ENCODE measurements at places on chromosomes 4 and X.

DNA sequence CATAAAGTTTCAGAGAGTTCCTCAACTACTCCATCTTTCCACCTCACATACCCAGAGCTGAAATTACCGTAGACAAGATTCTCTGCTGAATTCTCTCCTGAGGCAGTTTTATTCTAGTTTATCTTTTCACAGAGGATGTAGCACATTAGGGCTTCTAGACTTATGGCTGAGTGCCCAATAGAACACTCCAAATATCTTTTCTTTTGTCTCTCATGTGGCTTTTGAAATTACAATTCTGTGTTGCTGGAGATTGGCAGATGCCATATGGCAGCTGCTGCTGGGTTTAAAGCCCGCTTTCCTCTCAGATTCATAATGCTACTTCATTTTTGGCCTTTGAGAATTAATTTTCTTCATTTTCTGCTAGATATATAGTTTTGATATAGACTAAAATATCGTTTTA, 107.6 kb upstream of the BANK1 start:
- no peak for DNase-seq

- no peak for DNase-seq
Measured at GRCh38 chr4:152255437-152255836, 280.5 kb downstream of the FBXW7 start.

- DNase-seq, result no peak
Measured at GRCh38 chr4:13298655-13299054, 185.5 kb downstream of the RAB28 start.

DNA sequence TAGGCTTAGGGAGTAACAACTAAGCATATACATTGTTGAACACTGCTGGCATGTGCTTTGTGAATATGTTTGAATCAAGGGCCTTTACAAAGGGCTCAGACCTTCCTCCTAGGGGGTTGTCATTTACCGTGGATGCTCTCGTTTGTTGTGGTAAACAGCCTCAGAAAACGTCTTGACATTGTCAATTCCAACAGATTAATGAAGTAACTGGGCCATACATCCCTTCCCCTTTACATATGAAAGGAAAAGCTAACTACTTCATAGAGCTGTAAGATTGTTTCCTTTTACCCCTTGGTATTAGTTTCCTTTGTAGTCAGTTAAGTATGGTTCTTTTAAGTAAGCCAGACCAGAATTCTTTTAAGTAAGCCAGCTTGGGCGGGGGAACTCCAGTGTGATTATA, 42.9 kb downstream of the FAT4 start:
- DNase-seq, result peak; percentile 84

DNA sequence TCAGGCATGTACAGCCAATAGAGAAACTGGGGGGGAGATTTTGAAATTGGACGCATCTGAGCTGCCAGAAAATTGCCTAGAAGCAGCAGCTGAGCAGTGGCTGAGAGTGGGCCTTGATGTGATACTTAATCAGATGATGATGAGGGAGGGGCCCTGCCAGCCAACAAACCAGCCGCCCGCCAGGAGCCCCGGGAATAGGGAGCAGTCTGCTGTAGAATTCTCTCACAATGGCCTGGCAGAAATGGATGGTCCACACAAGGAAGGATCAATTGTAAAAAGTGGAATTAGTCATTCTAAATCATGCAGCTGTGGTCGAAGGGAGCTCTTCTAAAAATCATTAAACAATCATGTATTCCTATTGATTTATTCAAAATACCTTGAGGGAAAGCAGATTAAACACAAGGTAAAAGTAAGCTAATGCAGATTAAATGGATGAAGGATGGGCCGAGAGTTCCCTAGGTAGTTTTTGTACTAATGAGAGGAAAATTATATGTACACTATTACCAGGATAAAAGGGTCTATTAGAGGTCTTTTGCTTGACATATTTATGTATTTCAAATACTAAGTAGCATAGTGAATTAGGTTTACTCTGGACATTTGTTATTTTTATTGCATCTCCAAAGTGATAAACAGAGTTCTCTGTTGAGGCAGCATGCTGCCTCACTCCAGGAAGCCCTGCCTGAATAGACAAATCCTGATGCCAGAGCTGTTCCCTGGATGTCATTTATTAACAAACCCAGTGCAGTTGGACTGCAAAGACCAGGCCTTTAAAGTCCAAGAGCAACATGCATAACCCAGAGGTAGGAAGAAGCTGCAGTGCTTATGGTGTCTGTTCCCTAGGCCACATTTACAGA, 91.3 kb downstream of the NKX6-1 start:
- DNase-seq, result no peak

GRCh38 chr4:81600520-81601357, 129.0 kb upstream of the RASGEF1B start:
- DNase-seq, result peak; percentile 42

DNA sequence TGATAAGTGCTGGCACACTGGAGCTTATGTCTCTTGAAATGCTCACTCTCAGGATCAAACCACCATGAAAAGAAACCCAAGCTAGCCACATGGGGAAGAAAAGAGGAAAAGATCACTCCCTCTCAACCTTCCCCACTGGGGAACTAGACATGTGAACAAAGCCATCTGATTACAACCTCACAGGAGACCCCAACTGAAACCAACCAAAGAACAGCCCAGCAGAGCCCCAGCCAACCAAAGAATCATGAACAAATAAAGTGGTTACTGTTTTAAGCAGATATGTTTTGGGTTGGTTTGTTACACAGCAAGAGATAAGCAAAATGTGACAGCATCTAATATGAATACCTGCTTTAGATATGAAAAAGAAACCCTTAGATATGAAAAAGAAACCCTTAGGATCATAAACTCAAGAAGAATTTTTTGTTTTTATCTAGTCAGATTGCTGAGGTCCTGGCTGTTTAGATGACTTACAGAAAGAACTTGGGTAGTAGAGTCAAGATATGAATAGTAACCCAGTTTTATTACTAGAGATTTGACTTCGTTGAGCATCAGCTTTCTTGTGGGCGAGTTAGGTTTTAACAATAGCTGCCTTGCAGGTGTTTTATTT, 23.7 kb upstream of the TLR7 start:
- DNase-seq, result no peak

DNA sequence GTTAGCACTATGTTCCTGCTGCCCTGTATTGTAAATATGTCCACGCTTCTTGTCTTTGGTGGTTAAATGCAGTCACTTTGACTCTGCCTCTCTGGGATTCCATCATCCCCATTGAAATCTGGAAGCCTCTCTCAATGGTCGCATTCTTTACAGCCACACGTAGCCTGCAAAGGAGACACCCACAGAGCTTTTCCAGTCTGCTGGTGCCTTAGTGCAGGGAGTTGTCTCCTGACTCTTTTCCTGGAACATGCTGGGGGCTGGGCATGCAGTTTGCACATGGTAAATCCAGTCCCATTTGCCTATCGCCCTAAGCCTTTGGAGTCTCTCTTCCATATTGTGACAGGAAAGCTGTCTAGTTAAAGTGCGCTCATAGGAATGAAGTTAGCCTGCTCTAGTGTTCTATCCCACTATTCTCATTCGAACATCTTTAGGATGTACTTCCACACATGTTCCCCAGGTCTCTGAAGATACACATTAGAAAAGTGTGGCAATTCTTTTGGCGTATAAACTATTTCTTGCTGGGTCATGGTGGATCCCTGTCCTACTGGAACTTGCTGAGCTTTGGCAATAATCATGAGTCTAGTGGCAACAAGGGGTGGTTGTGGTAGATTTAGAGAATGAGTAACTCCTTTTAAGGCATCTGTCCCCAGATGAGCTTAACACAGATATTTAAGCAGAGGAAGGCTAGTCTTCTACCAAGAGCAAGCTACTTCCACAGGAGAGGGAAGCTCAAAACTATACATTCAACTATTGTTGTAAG, 33.7 kb downstream of the COQ2 start:
- DNase-seq, result peak; percentile 52

GRCh38 chr4:40228497-40229365, 31.9 kb downstream of the RHOH start:
- DNase-seq, result peak; percentile 36

GRCh38 chr4:7902101-7902553, 37.5 kb downstream of the AFAP1 start:
- DNase-seq, result peak; percentile 11

DNA sequence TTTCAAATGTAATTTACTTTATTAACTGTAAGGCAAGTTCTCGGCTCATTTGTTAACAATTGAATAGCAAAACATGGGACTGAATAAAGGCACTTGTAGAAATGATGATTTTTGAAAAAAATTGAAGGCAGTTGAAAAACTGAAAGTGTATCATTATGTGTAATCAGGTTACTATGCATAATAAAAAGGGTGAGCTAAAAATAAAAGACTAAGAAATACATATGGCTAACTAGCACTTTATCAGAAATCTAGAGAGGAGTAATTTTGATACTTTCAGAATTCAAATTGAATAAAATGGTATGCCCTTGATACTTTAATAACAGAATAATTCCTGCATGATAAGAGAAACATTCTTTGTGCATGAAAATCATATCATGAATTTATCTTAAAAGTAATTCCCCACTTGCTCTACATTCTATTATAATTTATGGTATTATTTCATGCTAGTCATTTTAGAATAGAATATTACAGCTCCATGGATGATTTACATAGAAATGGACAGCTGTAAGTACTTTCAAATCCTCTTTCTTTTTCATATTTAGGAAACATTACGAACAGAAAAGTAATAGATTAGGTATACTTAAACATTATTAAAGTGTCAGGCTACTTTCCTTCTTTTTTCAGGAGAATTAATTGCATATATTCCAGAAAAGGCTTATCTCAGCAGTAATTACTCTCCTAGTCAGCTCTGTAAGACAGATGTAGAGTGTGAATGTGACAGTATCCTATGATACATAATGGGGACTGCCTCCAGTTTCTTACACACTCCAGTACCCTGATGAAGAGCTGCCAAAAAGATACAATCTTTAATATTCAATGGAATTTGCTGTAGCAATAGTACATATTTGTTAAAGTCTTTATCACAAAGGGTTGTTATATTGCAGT, 697.3 kb downstream of the CCSER1 start:
- no peak for DNase-seq

GRCh38 chr4:109616243-109616642, 56.2 kb downstream of the MCUB start:
- DNase-seq, result no peak

GRCh38 chrX:136636121-136636520, 11.8 kb upstream of the CD40LG start:
- DNase-seq, result peak; percentile 83

DNA sequence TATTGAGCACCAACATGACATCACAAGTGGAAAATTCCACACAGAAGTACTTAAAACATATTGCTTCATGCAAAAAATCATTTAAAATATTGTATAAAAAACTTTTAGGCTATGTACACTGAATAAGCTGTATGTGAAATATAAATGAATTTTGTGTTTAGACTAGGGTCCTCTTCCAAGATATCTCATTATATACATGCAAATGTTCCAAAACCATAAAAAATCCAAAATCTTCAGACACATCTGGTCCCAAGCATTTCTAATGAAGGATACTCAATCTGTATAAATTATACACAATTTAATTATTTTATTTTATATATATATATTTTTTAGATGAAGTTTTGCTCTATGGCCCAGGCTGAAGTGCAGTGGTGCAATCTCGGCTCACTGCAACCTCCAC, 10.1 kb upstream of the GSX2 start:
- no peak for DNase-seq

DNA sequence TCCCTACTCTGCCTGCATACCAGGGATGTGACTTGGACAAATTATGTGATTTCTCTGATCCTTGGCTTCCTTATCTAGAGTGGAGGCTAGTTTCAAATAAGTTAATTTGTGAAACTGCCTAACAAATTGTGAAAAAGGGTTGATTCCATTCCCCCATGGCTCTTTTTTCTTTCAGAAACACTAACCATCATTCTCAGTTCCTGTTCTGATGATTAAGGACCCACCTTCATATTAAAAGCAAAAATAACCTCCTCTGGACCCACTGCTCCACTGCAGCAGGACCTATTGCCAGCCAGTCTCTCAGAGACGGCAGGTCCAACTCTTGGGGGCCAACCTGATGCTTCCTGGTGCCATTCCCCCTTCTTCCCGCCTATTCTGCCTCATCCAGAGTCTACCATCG, 4.5 kb upstream of the ANXA5 start:
- DNase-seq, result no peak

DNA sequence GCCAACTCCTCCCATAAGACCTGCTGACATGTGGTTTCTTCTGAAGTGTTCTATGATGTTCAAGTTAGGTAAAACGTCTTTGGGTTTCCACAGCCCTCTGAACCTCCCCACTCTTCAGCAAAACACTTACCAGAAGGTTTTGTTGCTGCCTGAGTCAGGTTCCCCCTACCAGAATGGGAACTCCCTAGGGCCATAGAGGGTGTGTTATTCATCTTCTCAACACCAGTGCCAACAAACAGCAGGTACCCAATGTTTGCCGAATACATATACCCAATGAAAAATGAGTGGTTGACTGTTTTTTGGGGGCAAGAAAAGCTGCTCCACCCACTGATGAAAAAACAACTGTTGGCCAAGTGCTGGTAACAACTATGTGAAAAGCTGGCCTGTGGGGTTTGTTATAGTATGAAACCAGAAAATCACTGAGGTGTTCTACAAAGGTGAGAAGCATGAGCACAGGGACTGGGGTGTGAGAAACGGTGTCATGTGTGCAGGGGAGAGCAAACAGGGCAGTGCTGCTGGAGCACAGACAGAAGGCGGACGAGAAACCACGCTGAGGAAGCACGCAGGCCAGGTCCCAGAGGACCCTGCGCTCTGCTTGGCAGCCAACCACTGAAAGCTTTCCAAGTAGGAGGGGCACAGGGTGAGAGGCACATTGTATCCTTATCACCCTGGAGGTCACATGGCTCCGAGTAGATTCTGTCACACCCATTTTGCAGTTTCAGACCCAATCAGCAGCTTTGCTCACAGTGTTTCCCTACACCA, 28.8 kb downstream of the ATP8A1 start:
- no peak for DNase-seq

- DNase-seq, result no peak
Measured at GRCh38 chr4:36747277-36748129, 466.1 kb downstream of the DTHD1 start.

DNA sequence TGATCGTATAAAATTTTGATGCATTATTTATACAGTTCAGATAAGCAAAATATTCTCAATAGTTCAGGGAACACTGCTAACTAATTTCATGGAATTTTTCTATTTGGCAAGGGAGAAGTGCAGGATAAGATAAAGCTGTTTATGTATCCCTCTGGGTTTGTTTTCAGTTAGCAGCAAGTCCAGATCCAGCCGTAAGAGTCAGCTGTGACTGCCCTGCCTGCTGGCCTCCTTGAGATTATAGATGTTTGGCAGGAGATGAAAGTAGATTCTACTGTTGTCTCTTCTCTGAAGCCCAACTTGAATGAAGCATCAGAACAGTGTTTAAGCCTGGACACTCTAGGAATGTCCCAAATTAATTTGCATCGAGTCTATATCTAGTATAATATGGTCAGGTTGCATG, 29.5 kb downstream of the ANTXR2 start:
- no peak for DNase-seq

DNA sequence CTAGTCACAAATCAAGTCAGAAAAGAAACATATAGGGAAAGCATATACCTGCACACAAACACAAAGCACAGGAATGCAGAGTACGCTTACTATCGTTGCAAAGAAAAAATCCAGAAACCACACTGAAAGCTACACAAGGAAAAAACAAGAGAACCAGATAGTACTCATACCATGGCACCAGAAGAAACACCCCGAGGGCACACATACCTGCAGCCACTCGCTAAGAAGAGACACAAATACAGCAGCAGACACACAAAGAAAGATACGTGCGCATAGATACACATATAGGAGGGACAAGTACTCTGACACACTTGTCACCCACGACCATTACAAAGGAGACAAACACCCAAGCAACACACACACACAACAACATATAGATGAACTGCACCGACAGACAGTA, 1.4 kb upstream of the SLC38A5 start:
- DNase-seq, result no peak

All from neural progenitor cell (in vitro differentiated cells).